ENCODE measurements at places on chromosomes 3 and 15.
A peak's percentile ranks its signal among the peaks of the same experiment; 100 is the strongest.

DNA sequence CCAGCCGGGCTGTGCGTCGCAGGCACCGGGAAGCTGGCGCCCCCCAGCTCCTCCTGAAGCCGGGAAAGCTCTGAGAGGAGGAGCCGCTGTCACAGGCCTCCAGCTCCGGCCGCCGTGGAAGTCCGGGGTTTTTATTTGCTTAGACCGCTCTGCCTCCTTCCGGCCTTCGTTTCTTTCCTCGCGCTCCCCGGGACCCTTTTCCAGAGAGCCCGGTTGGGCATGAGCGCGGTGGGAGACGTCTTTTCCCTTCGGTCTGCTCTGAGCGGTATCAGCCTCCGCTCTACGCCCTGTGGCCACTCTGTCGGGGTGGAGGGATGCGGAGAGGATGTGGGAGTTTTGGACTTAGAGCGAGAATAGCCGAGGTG, 559 bp downstream of the SENP5 start:
- peak; percentile 34 for DNase-seq

DNA sequence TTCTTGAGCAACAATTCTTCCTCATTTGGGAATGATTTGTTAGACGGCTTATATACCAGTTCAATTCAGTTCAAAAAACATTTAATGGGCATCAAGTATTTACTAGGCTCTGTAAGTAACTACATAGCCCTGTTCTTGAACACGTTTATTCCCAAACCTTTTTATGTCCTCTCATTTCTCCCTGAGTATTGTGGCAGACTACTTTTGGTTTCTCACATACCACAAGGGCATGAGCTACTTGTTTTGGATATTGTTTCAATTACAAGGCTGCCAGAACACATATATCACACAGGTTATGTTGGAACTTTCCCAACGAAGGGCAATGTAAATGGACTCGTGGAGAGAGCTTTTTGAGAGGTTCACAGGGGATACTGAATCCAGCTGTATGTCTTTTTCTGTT, 363.8 kb upstream of the NAALADL2 start:
- no peak for DNase-seq

- DNase-seq = peak; percentile 54
Measured at GRCh38 chr3:148077318-148077923, 620.3 kb upstream of the AGTR1 start.

DNA sequence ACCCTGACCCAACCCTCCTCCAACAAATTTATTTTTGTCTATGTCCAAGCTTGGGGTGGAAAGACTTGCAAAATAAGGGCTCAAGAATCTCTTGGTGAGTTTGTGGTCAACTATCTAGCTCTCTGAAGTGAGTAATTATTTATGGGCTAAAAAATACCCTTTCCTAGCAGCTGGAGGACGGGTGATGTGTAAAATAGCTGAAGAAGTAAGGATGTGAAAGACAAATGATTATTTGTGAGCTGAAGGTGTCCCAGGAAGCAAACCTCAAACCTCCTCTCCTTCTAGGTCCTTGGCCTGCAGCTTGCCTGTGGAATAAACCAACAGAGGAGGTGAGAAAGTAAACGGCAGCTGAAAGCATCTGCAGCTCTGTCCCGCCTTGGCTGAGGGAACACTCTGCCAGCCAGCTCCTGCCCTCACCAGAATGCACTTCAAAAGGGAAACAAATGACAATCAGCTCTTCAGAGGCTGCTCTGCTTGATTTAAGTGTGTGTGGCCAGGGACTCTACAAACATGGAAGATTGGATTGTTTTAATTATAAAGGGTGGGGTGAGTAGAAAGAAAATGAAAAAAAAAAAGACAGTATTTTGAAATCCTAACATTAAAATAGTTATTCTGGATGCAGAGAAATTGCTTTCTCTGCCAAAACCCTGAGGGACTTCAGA, 60.3 kb downstream of the TM4SF4 start:
- peak; percentile 25 for DNase-seq

- no peak for DNase-seq
Measured at GRCh38 chr3:58496206-58496857, 4.4 kb downstream of the KCTD6 start.

GRCh38 chr3:183808355-183808754, 17.0 kb downstream of the MAP6D1 start:
- DNase-seq = no peak

- DNase-seq = peak; percentile 83
Measured at GRCh38 chr3:44861412-44862225, at the start of gene TMEM42. Gene TMEM42 (plus strand): TSS chr3:44861912. CDS start chr3:44861925, 13 bp downstream.

DNA sequence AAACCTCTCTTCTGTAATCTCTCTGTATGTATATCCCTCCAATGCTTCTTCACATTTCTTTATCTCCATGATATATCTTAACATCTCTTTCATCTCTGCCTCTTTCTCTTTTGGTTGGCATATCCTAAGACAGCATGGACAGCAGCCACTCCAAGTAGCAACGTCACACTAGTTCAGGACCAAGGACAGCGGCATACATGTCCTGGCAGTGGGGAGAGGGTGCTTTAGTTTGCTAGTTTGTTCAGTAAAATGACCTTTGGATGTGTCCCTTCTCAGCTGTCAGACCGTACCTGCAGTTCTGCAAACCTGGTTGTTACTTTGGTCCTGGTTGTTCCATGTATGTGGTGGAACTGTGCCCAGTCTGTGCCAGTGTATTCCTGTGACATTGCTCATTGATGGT, 225.6 kb upstream of the ROPN1 start:
- DNase-seq = peak; percentile 68

- DNase-seq = no peak
Measured at GRCh38 chr15:92025706-92026270, 172.3 kb downstream of the SLCO3A1 start.

DNA sequence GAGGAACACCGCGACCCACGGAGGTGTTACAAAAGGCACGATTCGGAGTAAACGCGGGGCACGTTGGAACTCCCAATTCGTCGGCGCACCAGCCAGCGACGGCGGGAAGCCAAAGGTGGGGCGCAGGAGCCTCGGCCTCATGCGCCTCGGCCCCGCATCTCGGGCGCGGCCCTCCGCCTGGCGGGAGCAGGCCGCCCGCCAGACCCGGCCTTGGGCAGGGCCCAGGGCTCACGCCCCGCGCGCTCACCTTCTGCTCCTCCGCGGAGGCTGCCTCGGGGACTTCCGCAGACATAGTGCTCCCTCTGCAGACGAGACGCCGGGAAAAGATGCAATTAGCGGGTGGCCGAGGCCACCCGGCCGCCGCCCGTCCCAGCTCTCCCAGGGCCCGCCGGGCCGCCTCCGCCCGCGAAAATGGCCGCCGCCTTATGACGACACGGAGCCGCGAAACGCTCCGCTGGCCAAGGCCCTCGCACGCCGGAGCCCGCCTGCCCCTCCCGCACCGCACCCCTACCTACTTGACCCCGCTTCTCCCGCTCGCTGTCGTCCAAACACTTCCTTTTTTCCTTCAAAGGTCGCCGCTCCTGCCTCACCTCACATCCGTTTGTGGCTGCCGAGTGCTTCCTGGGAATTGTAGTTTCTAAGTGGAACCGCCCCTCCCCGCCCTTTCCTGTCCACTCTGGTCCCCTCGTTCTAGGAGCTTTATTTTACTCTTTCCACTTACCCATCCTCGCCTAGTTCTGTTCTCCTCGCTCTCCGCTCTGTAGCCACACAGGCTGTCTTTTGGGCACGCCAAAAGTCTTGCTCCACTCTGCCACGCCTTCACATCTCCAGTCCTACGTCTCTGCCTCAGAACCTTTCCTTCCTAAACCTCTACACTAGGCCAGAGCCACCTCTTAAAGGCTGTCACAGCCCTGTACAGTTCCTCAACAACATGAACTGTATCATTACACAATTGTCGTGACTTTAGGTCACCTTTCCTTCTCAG, at the start of gene ARPP19:
TSS of gene ARPP19 (minus strand) at position 430 of the 985 bp plus-strand sequence. CDS start at position 292, 138 bp downstream.
- DNase-seq = peak; percentile 93

DNA sequence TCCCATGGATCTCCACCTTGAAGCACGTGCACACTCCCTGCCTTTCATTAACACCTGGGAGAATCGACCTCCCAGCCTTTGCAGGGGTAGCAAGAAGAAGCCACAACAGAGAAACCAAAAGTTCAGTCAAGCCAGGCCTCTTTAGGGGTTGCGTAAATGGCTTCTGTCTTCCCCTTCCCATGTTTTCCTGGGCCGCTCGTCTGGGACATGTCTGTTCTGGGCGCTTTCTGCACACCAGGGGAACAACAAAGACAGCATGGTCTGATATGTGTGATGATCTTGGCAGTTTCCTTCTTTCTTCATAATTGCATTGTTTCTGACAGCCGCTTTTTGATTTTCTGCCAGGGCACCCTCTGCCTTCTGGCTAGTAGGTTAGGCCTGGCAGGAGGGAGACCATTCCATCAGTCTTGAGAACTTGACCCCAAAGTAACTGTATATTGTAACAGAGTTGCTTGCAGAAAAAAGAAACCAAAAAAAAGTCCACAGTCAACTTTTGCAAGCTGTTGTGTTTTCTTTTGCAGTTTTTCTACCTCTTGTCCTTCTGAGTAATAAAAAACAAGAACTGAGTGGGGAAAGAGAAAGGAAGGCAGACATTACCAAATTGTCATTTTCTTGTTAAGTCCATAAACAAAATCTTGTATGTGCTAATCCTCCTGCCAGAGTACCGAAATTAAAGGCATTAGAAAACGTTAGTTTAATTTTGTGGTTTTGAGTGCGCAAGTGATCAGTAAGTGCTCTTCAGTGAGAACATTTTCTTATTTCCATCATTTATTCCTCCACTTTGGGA, 56.0 kb upstream of the FURIN start:
- no peak for DNase-seq

DNA sequence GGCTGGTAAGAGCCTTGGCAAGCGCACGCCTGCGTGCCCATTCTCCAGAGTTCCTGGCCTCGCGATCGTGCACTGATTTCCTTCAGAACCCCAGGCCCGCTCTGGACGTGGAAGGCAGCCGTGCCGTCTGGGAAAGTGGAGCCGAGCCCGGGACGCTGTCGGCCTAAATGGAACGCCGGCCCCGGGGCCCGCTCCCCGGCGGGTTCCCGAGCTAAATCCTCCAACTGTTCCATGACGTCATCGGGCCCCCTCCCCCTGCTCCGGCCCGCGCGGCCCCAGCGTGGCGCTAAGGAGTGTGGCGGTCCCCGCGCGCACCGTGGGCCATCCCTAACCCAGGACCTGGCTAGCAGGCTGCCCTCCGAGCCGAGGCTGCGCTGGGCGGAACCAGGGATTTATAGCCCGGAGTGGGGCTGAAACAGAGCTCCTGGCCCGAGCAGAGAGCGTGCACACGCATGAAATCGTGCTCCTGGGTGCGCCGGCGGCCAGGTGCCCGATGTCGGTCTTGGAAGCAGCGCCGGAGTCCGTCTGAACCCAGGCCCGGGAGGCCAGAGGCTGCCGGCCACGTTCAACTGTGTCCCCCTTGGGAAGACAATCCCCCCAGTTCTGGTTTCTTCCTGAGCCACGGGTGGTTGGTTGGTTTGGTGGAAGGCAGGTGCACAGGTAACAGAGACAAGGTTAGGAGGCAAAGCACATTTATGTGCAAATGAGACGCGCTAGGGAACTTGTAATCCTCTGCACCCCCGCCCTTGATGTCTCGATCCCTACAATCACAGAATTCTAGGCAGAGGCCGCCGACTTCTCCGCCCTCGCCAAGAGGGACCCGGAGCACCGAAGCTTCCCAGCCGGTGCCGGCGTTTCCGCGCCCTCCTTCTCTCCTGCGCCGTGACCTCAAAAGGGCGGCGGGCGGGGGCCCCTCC, 84.9 kb upstream of the ETV5 start:
- no peak for DNase-seq

DNA sequence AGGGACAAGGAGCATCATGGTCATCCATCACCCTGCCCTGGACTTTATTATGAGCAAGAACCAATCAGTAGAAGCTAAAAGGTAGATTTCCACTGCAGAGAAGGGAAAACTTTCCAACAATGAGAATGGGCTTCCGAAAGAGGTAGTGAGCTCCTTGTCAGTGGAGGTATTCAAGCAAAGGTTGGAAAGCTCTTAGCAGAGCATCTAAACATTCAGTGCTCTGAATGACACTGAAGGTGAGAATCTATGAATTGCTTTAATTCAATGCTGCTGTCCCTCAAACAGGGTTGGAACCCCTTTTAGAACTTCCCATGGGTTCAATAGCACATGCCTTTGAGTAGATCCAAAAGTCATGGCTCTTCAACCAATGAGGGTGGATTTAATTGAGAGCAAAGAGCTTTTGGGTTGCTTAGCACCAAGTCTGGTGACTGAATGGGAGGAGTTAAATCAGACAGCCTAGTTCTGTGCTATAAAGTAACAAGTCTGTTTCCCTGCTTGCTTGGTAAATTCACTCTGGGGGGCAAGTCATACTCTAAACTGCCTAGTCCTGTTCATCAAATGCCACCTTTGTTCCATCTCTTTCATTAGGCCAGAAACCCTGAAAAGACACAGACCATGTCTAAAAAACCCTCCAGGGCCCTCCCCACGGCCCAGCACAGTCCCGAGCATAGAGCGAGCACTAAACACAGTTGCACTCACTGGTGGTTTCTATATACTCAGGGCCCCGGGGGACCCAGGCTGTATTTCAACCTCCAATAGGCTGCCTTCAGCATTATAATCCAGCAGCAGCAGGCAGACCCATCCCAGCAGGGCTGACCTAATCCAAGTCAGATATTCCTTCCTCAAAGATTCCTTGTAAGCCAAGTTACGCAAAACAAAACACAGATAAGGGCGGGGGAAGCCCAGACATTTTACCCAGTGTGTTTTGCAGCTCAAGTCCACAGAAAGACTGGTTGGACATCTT, 161.2 kb downstream of the MEGF11 start:
- DNase-seq = no peak

- no peak for DNase-seq
Measured at GRCh38 chr15:95541301-95541700, 789.2 kb upstream of the NR2F2 start.

DNA sequence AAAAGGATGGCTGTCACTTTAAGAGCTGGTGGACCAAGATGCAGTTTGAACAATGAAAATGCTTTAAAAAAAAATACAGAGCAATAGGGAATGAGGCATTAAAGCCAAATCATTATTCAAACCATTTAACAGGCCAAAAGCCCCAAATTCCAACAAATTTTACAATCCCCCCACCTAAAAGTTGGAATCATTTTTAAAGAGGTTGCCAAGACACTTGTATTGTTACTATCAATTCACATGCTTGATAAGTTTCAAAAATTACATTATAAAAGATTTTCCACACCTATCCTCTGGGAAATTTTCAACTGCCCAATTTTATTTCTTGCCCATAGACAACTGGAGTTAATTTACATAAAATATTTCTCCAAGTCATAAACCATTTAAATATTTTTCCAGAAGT, 192.3 kb upstream of the ARHGEF26 start:
- DNase-seq = no peak

DNA sequence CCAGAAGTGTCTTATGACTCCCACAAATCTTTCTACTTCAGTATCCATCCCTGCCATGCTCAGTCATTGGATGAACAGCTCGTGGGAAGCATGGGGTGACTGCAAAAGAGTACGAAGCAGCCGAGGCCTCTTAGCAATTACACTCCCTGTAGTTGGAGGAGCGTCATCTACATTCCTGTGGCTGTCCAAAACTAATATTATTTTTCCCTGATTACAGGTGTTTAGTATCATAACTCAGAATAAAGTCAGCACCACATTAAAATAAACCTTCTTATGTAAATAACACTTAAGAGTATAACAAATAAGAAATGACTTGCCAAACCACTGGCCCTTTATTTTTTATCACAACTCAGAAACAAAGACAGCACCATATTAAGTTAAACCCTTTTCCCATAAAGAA, 141.5 kb downstream of the PLOD2 start:
- no peak for DNase-seq

Data from A673 (cell line).